Anterior cingulate cortex (tissue), 58 donors: ENCODE measurements at places on chromosomes 7 and 10.

DNA sequence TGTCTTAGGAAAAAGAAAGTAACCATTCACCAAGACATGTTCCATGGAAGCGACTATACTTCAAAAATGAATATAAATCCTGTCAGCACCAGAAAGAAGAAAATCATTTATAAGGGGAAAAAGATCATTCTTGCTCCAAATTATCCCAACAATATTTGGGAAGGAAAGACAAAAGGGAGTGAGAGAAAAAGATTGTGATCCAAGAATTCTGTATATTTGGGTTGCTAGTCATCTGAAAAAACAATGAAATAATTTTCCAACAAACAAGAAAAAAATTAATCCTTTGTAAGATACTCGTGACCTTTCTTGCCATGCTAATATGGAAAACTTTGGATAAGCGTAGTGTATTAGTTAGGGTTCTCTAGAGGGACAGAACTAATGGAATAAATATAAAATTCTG lies 163.2 kb upstream of the ZNF32 start:
- DNase-seq = no peak

GRCh38 chr7:17166824-17167379 lies 131.6 kb upstream of the AHR start:
- no peak for DNase-seq

DNA sequence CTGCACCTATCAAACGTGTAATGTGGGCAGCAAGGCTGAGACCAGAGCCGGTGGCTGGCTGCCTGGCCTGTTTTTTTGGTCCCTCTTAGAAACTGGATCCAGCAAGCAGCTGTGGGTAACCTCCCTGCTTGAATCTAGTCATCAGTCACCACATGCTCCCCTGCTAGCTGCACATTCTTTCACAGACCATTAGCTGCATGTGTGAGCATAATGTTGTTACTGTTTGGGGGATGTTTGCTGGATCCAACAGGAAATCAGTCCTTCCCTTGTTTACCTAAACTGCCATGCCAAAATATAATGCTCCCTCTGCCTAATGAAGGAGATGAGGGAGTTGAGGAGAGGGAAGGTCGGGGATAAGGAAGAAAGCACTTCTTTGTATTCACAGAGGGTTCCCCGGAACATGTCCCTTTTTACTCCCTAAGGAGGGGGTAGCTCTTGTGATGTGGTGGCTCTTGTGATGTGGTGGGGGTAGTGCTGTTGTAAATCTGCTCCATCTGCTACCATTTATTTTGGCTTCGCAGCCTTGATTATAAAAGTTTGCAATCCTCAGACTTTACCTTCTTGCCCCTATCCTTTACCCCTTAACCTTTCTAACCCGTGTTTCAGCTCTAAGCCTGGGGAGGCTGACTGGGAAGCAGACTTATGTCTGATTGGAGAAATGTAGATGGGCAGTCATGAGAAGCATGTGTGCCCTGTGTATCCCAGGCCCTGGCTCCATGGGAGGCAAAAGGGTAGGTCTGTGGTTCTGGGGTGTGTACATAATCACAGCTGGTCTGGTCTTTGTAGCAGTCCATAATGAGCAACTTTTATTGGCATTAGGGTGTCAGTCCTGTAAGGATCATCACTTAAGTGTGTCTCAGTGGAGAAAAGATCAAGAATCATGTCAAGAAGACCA lies 20.8 kb downstream of the LOXL4 start:
- no peak for DNase-seq

GRCh38 chr10:46527241-46527811 lies 29.1 kb downstream of the GPRIN2 start:
- DNase-seq = no peak

DNA sequence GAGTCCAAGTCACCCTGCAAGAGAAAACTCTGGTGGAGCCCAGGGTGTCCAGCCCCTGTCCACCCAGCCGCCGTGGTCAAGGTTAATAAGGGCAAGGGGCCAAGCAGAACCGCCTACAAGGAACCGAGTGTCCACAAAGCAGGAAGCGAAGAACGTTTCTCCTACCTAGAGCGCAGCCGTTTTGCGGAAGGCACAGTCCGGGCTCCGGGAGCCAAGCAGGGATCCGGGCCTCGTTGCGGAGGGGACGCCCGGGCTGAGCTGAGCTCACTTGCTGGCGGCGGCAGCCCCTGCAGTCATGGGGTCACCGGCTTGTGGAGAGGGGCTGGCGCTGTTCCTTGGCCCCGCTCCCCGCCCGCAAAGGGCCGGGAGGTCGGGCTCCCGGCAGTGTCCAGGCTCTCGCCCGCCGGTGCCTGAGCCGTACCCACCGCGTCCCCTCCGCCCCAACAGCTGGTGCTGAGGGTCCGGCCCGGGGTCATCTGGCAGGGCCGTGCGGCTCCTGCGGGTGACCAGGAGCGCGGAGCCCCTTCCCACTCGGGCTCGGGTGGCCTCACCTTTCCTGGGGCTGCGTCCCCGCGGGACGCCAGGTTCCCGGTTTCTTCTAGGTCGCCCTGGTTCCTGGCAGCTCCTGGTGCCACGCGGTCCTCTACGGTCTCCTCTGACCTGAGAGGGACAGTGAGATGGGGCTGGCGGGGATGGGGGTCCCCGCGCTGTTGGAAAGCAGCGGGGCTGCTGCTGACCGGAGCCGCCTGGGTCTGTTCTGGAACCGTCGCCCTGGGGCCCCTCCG lies 14.0 kb upstream of the ZNF273 start:
- DNase-seq = peak; percentile 17

DNA sequence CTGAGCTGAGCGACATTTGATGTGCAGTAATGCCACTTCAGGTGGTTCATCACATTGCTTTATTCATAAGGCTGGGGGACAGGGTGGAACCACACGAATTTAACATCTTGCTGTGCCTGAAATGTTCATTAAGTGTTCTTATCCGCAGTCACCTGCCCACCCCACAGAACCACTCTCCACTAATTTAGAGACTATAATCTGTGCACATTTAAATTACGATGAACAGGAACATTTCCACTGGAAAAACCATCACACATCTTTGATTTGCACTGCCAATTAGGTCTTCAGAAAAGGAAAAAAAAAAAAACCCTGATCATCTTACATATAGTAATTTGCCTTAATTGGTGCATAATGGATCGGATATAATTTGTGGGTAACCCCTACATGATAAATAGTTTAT lies 2.3 kb downstream of the CDCA7L start:
- DNase-seq = no peak
